Right renal pelvis (tissue), 4 donors: ENCODE measurements at places on chromosomes 12 and 14. TPM values are rescaled to one million over a fixed set of nuclear protein-coding genes. Genes with fewer than 3 reads are reported as not detected.
A peak's percentile ranks its signal among the peaks of the same experiment; 100 is the strongest.

KITLG gene
- 36.2 TPM for polyA plus RNA-seq

NRXN3 gene
- 7.3 TPM for polyA plus RNA-seq

CNTN1 gene
- polyA plus RNA-seq: 49.4 TPM

ATL1 gene
- 8.6 TPM for polyA plus RNA-seq

ALKBH1 gene
- 17.5 TPM for polyA plus RNA-seq

ETV6 gene
- 15.2 TPM for polyA plus RNA-seq

TMEM117 gene
- 14.9 TPM for polyA plus RNA-seq

HPD gene
- polyA plus RNA-seq: 5.3 TPM

CYP46A1 gene
- polyA plus RNA-seq: 1.8 TPM

COX8C gene
- polyA plus RNA-seq: 0.66 TPM

RNASE11 gene
- not detected for polyA plus RNA-seq

ABCB9 gene
- polyA plus RNA-seq: 5.8 TPM

DDX23 gene
- polyA plus RNA-seq: 94.5 TPM

SYNJ2BP gene
- polyA plus RNA-seq: 50.4 TPM

DNA sequence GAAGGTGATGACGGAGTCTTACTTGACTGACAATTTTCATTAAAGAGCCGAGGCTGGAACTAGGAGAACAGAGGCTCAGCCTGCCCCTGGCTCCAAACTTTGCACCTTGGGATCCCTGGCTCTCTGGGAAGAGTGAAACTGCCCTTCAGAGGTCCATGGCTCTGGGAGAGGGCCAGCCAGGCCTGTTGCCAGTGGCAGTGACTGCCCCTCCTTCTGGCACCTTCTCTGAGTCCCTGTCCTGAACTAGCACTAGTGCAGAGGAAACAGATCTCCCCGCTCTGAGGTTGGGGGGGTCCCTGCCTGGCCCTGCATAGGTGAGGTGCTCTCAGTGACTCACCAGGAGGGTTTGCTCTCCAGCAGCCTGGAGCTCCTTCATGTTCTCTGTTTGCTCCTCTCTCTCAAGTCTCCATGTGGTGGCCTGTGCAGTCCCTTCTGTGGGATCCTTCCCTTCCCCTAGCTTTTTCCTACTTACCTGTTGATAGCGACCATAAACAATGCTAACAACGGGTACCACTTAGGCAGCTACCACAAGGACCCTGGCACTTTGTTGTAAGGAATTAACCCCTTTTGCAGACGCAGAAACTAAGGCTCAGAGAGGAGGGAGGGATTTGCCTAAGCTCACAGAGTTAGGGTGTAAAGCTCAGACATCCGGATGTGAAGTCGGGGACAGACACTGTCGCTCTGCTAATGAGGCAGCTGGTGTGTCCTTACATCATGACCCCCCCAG lies 22.4 kb downstream of the FAM222A start:
- DNase-seq: no peak

GRCh38 chr12:91804533-91804932 lies 341.1 kb downstream of the BTG1 start:
- no peak for DNase-seq

DNA sequence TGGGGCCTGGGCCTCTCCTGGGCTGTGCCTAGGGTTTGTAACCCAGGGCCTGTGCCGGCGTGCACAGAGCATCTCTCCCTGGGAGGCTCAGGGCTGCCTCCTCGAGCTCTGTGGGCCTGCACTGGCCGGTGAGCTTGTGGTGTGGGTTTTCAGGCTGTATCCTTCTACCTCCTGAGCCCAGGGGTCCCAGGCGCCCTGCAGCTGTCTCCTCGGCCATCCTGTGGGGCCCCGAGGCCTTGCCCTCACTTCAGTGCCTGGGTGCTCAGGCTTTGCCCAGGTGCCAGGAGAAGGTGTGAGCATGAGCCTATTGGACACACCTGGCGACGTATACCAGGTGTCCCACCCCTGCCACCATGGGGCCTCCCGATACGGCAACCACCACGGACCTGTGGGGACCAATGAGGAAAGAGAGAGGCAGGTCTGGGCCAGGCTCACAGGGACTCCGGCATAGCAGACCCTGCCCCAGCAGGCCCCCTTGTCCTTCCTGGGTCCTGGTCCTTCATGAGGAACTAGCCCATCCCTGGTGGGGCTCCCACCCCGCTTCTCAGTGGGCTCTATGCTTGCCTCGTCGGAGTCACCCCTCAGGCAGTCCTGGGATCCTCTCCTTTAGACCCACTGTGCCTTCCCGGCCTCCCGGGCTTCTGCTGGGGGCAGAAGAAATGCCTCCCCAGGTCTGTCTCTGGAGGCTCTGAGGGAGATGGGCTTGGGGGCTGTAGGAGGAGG lies 400.2 kb downstream of the TMEM121 start:
- DNase-seq: no peak

- no peak for DNase-seq
Observed at GRCh38 chr14:20499108-20499507, 6.2 kb upstream of the RNASE10 start.

GRCh38 chr14:24436355-24437019 lies 6.1 kb downstream of the SDR39U1 start:
- DNase-seq: no peak

DNA sequence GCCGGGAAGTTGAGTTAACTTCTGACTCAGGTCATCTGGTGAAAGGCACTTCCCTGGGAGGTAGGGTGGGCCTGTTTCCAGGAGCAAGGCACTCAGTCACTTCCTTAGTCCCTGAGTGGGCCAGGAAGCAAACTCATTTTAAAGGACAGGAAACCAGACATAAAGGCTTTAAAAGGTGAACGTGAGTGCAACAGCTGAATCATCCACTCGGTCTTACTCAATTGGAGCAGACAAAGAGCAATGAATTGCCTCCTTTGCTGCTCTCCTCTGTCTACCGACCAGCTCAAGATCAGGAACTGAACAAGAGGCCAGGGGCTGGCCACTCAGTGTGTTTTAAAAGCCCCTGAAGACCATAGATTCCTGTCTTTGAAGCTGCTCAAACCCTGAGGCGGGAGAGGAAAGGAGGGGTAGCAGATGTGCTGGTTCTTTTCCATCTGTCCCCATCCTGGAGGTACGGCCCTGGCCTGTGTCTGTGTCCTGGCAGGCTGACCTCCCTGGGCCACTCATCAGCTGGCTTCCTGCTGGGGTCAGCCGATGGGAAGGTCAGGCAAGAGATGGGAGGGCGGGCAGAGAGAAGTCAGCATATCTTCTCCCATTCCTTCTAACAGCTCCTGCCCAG lies 148.9 kb downstream of the PPM1H start:
- DNase-seq: peak; percentile 28

DNA sequence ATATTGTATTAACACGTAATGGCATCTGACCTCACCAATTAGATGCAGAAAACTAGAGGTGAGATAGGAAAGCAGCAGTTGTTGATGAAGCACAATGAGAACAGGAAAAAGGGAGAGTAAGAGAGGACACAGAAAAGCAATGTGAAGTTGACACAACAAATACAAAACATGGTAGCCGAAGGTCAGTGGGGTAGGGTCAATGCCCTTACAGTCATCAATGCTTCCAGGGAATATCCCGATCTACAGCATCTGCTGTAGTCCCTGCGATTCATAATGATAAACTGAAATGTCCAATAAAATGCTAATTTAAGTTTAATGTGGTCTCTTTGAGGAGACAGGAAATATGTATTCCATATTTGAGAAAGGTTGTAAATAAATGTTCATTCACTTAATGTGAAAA lies 2.9 kb upstream of the COL2A1 start:
- no peak for DNase-seq

DNA sequence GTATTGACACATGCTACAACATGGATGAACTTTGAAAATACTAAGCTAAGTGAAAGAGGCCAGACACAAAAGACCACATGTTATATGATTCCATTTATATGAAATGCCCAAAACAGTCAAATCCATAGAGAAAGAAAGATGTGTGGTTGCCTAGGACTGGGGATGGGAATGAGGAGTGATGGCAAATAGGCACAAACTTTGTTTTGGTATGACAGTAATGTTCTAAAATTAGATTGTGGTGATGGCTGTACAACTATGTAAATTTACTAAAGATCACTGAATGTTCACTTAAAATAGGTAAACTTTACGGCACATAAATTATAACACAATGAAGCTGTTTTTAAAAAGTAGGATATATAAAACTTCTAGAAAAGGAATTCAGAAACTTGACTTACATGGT lies 41.7 kb downstream of the PPP1R13B start:
- DNase-seq: no peak

DNA sequence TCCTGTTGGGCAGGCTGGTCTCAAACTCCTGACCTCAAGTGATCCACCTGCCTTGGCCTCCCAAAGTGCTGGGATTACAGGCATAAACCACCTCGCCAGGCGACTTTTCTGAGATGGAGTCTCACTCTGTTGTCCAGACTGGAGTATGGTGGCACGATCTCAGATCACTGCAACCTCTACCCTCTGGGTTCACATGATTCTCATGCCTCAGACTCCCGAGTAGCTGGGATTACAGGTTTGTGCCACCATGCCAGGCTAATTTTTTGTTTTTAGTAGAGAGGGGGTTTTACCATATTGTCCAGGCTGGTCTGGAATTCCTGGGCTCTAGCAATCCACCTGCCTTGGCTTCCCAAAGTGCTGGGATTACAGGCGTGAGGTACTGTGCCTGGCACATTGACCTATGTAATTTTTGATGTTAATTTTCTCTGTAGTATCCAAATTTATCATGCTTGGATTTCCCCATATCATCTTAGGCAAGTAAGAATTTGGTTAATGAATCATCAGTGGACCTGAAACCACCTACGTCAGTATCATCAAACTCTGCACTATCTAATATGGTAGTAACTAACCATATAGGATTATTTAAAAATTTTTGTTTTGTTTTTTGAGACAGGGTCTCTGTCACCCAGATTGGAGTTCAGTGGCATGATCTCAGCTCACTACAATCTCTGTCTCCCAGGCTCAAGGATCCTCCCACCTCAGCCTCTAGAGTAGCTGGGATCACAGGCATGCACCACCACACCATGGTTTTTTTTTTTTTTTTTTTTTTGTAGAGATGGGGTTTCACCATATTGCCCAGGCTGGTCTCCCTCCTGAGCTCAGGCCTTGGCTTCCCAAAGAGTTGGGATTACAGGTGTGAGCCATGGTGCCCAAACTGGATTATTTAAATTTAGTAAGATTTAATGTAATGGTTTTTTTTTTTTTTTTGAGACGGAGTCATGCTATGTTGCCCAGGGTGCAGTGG lies 11.9 kb upstream of the ATP5F1B start:
- DNase-seq: no peak

DNA sequence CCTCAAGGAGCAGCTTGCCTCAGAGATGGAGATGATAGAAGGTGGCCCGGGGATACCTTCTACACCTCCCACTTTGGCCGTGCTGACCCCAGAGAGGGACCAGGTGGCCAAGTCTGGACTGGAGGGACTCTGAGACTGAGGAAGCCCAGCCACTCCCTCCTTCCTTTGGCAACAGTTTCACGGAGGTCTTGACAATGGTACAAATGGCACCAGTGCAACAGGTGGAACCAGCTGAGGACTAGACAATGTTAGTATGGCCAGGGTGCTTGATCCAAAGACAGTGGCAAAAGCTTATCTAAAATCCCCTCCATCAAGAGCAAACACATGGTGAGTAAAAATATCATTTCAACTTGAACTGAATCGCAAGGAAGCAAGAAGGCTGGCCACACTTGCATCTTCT lies 117.4 kb downstream of the FOXN3 start:
- no peak for DNase-seq

- DNase-seq: no peak
Observed at GRCh38 chr12:59940631-59941342, 345.0 kb downstream of the SLC16A7 start.

GRCh38 chr12:108750526-108750925 lies 19.2 kb upstream of the CORO1C start:
- DNase-seq: no peak

DNA sequence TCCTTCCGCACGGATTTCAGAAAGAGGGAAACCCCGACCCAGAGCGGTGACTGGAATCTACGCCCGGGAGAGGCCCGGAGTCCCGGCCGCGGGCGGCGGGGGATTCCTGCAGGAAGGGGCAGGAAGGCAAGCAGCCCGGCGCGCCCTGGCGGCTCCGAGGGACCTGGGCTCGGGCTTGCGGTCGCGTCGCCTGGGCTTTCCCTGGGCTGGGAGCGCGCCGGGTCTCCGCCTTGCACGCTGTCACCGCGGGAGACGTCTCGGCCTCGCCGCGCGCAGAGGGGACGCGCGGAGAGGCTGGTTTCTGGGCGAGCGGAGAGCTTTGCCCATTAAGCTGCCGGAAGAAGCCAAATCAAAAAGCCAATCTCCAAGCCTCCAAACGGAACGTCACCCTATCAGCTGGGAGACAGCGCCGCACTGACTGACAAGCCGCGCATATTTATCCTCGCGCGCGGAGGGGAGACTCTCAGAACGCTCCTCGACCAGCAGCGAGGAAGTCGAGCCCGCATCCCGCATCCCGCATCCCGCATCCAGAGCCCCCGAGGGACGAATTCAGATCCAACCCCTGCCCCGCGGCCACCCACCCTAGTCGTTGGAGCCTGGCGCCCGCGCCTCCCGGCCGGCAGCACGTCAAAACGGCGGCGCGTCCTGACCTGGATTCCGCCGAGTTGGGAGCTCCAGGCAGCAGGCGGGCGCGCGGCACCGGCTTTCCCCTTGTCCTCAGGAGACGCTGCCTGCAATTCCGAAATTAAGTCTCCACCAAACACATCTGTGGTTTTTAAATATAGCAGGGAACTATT lies at the start of gene SLC8A3:
Gene SLC8A3, minus strand, starts transcription at position 293 of the 797 bp plus-strand sequence. CDS start 20,529 bp downstream, outside the sequence.
- no peak for DNase-seq

DNA sequence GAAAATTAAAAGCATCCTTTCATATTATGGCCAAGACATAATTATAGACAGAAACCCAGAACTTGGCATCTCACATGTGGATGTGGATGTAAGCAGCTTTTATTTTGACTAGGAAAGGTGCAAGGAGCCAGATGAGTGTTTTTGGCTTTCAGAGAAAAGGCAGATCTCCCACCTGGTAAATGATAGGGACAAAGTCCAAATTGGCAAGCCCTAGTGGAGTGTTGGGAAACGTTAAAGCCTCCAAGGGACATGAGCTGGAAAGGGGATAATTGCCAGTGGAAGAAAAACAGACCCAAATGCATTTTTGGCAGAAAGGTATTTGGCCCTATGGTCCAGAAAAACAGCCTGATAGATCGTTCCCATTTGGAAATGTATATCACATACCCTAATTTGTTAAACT lies 60.1 kb downstream of the KLHL28 start:
- DNase-seq: no peak

- no peak for DNase-seq
Observed at GRCh38 chr12:2443776-2444175, 351.0 kb upstream of the FKBP4 start.

DNA sequence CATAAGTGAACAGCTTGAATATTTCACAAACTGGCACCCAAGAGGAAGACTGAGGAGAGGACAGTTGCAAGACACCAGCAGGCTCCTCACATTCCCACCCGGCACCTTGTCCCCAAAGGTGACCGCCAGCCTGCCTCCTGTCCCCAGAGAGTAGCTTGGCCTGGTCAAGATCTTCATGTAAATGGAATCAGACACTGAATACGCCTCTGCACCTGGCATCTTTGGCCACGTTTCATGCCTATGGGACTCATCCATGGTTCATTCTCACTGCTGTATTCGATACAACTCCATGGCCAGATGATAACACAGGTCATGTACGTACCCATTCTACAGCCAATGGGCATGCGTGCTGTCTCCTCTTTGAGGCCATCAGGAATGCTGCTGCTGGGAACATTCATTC lies 60.8 kb downstream of the ITPK1 start:
- DNase-seq: no peak

GRCh38 chr14:98548071-98548686 lies 723.8 kb downstream of the BCL11B start:
- no peak for DNase-seq

- peak; percentile 69 for DNase-seq
Observed at GRCh38 chr14:69574263-69574953, at the start of gene CCDC177. CCDC177 (minus strand) TSS chr14:69574871; CDS start chr14:69573622, 1,249 bp downstream.
